Activated CD4-positive, alpha-beta T cell treated with anti-CD3 and anti-CD28 coated beads, Interleukin-2, Interleukin-6, amounts not matched to agents 100 ng/mL and 50 ng/mL, durations not matched to agents 16 hours and 8 hours (primary cell): ENCODE measurements at places on chromosomes 2 and 18.

- DNase-seq: no peak
These were observed 10.5 kb upstream of the CDK15 start for GRCh38 chr2:201795607-201796477.

- no peak for DNase-seq
These were observed 87.6 kb downstream of the FAM228A start for GRCh38 chr2:24262421-24262970.

- DNase-seq: no peak
These were observed 396.2 kb upstream of the HS6ST1 start for GRCh38 chr2:128714851-128715312.

DNA sequence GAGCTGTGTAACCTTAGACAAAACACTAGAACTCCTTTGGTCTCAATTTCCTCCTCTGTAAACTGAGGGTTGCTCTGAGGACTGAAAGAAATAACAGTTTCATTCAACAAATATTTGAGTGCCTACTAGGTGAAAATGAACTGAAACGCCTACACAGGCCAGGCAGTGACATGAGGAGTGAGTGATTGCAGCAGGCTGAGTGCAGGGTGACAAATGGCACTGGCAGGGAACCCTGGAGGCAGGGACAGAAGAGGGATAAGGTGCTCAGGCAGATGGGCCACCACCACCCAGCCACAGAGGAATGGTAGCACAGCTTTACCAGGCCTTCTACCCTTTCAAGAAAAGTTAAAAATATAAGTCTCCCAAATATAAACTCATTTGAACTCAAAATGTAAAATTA, 11.5 kb upstream of the RNU4ATAC start:
- DNase-seq: no peak

DNA sequence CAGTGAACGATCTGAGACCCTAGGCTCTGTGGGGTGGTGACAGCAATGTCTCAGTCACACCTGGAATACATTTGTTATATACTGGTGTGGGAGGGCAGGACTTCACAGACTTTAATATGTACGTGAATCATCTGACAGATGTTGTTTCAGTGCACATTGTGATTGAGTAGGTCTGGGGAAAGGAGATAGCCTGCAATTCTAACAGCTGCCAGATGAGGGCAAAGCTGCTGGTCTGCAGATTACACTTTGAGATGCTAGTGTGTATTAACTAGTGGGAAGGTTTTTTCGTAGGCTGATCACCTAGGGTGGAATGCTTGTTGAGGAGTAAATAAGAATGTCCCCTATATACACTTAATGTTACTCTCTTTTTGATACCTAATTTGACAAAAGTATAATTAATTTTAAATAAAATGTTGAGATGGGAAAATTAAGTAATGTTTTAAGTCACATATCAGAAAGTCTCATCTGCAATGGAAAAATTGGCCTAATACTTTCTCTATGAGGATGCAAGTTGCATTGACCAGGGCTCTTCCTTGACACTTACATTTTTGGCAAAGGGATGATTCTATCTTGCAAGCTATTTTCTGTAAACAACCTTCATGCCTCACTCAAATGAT, 496.9 kb upstream of the HNMT start:
- DNase-seq: peak; percentile 28

GRCh38 chr18:74898965-74899364, 301.3 kb downstream of the ZNF407 start:
- DNase-seq: no peak

GRCh38 chr2:150063931-150064548, 423.4 kb downstream of the RND3 start:
- DNase-seq: no peak

- DNase-seq: no peak
These were observed 3.3 kb upstream of the SRBD1 start for GRCh38 chr2:45614330-45614729.

GRCh38 chr2:204538182-204539018, 6.9 kb upstream of the PARD3B start:
- no peak for DNase-seq

DNA sequence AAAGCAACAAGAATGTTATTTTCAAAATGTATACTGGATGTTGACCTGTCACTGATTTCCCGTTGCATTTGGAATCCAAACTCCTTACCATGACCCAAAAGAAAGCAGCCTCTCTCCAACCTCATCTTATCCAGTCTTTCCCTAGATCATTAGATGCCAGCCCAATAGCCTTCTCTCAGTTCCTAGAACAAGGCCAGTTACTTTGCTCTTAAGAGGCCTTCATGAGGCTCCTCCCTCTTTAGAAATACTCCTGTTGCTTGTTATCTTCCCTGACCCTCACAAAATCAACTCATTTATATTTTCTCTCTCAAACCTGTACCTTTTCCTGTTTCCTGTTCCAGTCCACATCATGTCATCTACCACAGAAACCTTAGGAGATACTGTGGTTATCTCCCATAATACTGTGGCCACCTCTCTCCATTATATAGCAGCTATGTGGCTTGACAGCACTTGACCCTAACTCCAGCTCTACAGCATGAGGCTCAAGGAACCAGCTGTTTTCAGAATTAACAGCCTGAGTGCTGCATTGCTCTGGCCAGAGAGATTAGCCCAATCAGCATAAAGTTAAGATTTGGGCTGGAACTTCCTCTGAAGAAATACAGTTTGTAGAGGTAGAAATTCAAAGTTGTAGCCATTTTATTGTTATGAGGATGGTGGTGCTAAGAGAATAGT, 22.8 kb downstream of the SRBD1 start:
- no peak for DNase-seq

GRCh38 chr2:223787358-223787757, 50.0 kb downstream of the AP1S3 start:
- no peak for DNase-seq

DNA sequence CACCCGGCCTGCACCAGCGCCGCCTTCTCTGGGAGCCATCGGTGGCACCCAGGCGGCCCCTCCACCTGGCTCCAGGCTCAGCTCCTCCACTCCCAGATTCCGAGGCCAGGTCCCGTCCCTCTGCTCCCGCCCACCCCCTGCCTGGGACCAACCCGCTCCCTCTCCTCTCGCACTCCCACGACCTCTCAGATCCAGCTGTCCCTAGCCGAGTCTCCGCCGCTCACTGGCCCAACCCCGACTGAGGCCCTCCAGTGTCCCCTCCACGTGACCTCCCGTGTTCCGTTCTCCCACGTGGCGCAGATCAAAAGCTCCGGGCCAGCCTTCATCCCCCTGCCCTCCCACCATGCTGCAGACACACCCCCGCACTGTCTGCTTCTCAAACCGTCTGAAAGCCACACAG, 14.4 kb upstream of the SALL3 start:
- no peak for DNase-seq

- DNase-seq: no peak
These were observed 128.8 kb downstream of the MREG start for GRCh38 chr2:215884451-215885087.

DNA sequence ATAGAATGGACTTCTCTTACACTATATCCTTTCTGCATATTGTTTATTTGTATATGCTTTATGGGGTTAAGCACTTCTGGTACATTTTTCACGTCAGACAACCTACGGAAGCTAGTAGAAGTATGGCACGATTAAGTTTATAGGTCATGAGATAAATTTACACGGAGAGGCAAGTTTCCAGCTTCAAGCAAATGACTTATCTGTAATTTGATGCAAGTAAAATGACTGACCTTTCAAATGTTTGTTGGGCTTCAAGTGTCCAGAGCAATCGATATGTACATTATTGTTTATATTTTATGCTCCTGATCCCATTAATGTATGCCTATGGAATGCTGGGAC, 97.5 kb upstream of the EFEMP1 start:
- no peak for DNase-seq

DNA sequence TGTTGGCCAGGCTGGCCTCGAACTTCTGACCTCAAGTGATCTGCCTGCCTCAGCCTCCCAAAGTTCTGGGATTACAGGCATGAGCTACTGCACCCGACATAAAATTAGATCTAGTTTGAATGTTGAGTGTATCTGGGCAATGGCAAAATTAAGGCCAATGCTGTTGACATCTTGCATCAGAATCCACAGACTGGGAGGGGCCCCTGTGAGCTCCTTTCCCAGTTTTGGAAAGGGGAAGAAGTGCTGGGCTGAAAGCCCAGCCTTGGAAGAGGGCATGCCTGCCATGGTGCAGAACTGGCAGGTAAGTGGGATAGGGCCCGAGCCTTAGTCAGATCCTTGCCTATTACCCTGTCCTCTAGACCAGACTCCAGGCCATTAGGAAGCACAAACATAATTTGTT, 4.5 kb upstream of the MYOM1 start:
- DNase-seq: no peak

- DNase-seq: no peak
These were observed 58.3 kb upstream of the BCL2L11 start for GRCh38 chr2:111062417-111062816.

- no peak for DNase-seq
These were observed 19.5 kb upstream of the HES6 start for GRCh38 chr2:238259061-238260020.

DNA sequence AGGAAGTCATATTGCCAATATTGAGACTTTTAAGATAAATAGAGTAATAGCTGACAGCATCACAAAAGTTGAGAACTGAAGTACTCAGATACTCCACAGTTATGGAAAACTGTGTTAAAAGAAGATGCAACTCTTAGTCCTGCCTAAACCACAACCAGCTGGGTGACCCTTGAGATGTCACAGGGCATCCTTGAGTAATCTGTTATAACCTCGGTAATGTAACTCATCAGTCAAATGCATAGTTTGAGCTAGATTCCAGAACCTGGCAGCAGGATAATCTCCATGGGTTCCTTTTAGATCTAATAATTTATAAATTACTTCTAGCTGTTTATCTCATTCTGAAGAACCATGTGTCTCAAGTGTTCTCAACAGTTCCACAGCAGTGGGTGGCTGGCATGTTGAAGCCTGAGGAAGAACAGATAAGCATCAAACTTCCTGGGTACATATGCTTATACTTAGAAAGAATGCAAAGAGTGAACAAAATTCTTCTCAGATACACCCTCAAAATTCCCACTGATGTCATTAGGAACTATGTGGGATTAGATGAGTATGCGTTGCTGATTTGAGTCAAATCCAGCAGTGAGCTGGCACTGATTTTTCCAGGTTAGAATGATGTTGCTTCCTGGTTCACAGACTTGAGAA, 304.1 kb upstream of the ERBB4 start:
- DNase-seq: no peak

- DNase-seq: no peak
These were observed 45.2 kb upstream of the NFU1 start for GRCh38 chr2:69482471-69482870.

DNA sequence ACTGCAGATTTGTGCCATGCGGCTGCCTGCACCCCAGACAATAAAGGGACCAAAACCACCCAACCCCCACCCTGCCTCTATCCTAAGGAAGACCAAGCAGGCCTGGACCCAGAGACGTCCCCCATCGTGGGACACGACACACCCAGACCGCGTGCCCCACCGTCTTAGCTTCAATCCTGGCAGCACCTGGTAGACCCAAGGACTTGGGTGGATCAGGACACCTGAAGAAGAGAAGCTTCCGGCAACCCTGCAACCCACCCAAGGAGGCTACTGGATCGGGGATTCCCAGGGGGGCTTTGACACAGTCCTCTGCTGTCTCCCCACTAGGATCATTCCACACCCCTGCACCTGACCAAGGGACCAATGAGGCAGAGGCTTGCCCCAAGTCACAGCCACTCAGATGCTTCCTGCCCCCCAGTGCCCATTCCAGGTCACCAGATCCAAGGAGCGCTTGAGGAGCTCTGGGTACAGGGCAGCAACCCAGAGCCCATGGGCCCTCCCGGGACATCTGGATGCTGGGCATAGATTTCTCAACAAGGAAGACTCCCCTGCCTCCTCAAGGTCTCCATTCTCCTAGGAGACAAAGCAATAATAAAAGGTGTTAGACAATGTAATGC, 3.6 kb downstream of the ALPI start:
- no peak for DNase-seq

DNA sequence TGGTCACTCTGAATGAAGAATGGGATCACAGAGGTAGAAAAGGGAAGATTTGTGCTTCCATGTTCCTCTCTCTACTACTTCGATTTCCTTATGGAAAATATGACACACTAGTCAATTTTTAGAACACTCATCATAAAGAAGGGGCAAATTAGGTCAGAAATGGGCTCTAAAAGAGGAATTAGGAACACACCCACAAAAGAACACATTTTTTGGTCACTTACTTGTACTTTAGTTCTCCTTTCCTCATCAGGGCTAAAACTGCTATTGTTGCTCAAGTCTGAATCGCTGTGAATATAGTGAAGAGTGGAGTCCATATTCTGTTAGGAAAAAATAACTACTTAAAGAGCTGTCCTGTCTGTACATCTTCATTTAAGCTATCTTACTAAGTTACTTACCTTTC, 52.6 kb downstream of the PPP4R1 start:
- no peak for DNase-seq

DNA sequence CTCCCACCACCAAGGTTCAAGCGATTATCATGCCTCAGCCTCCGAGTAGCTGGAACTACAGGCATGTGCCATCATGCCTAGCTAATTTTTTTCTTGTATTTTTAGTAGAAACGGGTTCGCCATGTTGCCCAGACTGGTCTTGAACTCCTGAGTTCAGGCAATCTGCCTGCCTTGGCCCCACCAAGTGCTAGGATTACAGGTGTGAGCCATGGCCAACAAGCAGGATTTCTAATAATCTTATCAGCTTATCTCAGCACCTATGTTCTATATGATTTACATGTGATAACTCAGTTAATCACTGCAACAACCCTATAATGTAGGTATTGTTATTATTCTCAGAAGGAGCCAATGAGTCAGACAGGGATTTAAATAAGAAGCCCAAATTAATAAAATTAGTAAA, 80.3 kb downstream of the GORASP2 start:
- DNase-seq: no peak

DNA sequence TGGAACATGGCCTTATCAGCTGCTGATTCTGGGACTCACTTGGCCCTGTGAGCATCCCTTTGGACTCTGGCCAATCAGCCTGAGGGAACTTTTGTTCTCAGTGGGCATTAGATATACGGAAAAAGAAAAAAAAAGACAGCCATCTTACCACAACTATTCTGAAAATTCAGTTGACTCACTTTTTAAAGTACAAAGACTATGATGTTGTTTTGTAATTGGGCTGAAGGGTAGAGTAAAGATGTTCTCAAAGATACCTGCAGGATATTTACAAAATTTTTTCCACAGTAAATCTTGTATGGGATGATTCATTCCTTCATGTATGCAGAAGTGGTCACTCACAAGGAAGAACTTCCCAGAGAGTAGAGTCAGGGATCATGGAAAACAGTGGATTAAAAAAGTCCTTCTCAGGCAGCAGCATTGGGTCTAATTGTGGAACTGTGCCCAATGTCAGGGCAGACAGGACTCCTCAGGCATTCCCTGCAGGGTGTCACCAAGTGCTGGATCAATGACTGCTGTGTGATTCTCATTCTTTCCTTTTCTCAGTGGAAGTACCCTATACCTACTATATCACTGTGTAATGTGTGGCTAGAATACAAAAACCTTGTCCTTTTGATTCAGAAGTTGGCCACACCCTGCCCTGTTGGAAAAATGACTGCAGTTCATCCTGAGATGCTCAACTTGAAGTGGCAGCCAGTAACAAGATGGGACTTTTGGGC, 35.4 kb downstream of the SULT1C4 start:
- DNase-seq: no peak

GRCh38 chr18:65230311-65230710, 520.5 kb upstream of the CDH7 start:
- DNase-seq: no peak
